ENCODE measurements at places on chromosomes 4 and X. TPM values are rescaled to one million over a fixed set of nuclear protein-coding genes. Genes with fewer than 3 reads are reported as not detected.

DNA sequence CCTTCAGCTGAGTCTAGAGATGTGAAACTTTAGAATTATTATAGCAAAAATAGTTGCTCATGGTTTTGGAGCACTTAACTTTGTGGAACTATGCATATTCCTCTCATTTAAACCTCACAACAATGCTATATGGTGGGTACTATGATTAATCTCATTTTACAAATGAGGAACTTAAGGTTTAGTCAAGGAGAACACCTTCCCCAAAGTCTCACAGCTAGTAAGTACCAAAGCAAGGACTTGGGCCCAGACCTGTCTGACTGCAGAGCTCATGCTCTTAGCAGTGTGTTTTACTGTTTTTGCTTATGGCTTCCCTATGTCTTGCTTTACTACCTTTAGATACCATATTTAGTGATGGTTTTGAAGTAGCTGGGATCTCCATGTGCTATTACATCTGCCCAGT lies 5.1 kb downstream of the UBE2A start:
- no peak for DNase-seq

The LRIT3 gene
- total RNA-seq = not detected

DNA sequence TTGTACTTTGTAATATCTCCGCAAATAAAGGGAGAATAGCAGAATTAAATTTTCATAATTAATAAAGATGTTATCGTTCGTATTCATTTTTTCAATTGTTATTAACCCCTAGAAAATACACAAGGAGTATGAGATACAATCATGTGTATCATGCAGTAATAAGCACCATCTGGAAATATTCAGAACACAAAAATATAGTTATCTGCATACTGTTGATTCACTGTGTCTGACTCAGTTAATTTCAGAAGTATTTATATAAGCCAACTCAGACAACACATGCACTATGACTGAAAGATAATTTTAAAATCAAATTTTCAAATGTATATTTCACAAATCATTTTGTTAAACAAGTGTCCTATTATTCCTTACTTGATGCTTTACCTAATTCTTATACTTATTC lies 1954.8 kb downstream of the ARAP2 start:
- DNase-seq = no peak

- no peak for DNase-seq
Measured at GRCh38 chr4:31016322-31017061, 296.3 kb downstream of the PCDH7 start.

The VSIG1 gene
- 0.86 TPM for total RNA-seq

- DNase-seq = no peak
Measured at GRCh38 chrX:103197721-103198306, 17.1 kb upstream of the BEX4 start.

GRCh38 chrX:45344594-45344993 lies 143.9 kb upstream of the DIPK2B start:
- DNase-seq = no peak

DNA sequence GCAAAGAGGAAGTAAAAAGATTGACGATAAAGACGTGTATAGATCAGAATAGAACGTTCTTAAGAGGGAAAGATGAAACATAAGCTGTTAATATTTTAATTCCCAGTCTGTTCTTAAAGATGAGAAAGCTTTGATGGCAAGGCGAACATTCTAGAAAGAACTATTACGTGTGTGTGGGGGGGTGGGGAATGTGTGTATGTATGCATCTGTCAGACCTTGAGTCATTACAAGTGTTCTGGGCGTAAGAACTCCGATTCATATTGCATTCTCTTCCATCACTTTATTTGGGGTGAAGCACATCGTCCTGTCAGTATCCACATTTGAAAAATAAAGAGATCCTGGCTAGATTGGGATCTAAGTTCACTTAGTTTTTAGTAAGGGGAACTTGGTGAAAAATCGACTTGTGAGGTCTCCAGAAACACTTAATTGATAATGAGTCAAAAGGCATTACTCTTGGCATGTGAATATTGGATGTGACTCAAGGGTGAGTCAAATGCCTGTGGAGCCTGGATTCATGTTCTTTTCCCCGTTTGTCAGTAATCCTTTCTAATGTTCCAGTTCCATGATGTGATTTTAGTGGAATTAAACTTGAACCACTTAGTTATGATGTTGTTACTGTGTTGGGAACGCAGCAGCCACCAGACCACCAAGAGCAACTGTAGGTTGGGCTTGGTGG lies 3.1 kb downstream of the SMS start:
- DNase-seq = no peak

The TMPRSS11F gene
- total RNA-seq = not detected

GRCh38 chrX:119389871-119390501 lies 9.2 kb upstream of the SLC25A43 start:
- DNase-seq = no peak

DNA sequence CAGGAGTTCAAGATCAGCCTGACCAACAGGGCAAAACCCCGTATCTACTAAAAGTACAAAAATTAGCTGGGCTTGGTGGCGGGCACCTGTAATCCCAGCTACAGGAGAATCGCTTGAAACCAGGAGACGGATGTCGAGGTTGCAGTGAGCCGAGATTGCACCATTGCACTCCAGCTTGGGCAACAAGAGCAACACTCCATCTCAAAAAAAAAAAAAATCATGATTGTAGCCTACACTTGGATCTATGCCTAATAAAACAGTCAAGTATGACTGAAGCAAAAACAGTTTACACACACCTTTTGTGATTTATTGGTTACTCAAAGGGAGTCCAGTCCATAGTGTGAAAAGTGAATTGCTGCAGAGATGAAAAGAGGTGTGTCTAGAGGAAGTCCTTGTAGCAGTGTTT lies 34.7 kb upstream of the TASL start:
- DNase-seq = no peak

GRCh38 chrX:143047511-143047910 lies 21.8 kb downstream of the SPANXN4 start:
- no peak for DNase-seq

The CCDC110 gene
- total RNA-seq = not detected

Measured in upper lobe of left lung (tissue), 6 donors.